NCI-H1105 treated with DMSO at 0.1 percent for 48 hours (cell line): ENCODE measurements at places on chromosomes 1 and 21.
A peak's percentile ranks its signal among the peaks of the same experiment; 100 is the strongest.

DNA sequence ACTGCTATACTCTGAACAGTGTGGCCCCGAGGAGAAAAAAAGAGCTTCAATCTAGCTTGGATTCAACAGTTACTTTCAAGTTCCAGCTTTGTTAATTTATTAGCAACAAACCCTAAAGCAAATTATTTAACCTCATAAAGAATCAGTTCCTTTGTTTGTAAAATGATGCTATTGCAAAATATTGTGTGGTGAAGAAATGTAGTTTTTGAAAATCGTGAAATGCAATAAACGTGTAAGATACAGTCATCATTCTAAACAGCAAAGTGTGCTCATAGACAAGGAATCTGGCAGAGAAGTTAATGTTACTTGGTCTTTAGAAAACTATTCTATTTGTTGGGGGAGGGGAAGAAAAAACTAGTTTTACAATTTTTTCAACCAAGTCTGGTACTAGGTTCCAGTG, 297.6 kb upstream of the ADGRL4 start:
- no peak for DNase-seq

DNA sequence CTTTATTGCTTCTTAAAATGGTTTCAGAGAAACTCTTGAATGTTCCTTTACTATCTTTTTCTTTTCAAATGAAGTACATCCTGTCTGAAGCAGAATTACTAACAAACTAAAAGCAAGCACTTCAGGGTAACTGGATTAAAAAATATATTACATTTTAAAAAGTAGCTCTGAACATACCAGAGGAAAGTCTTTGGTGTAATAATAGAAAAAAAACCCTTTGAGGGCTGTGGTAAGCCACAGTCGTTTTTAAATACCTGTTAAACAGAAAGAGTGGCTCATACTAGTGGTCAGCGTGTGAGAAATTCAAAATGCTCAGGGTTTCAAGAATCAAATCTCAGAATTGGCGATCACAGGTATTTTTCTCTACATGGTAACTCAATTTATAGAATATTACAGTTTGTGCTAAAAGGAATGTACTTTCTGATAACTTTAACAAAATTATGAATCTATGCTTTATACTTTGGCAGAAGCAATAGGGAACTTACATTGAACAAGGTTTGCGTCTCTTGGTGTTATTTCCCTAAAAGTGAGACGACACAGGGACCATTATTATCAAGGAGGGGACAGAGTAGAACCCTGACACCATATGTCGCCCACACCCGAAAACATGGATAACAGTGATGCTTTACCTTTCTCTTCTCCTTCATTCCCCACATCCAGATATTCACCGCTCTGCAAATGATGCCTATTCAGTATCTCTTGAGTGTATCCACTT, 97.0 kb upstream of the DPH5 start:
- no peak for DNase-seq

DNA sequence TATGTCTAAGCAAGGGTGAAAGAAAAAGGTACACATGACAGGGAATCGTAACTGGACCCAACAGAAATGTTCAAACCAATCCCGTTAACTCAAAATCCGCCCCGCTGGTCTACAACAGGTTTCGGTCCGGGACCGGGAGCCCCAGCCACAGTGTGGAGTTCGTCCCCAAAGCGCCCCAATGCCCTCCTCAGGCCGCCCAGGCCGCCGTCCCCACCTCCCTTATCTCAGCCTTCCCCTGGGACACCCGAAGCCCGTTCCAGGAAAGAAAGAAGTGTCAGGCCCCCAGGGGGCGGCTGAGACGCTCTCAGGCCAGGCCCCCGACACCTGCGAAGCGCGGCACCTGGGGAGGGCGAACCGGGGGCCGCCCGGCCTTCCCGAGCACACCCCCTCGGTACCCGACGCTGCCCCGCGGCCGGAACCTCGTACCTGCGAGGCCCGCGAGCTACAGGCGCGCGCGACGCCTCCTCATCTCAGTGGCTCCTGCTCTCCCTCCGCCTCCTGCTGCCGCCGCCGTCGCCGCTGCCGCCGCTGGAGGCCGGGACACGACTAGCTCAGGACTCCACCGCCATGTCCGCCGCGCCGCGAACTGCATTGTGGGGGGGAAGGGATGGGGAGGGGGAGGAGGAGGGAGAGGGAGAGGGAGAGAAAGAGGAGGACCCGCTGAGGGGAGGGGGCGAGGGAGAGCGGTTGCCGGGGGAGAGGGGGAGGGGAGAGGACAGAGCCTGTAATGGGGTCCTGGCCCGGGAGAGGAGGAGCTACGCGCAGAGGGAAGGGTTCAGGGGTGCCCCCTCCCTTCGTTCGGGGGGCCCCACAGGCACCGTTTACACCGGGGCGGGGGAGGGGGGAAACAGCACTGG, at the start of gene TUT4:
TSS of gene TUT4 (minus strand) at position 588 of the 857 bp plus-strand sequence. CDS start 26,812 bp downstream, outside the sequence.
- DNase-seq, result peak; percentile 84

DNA sequence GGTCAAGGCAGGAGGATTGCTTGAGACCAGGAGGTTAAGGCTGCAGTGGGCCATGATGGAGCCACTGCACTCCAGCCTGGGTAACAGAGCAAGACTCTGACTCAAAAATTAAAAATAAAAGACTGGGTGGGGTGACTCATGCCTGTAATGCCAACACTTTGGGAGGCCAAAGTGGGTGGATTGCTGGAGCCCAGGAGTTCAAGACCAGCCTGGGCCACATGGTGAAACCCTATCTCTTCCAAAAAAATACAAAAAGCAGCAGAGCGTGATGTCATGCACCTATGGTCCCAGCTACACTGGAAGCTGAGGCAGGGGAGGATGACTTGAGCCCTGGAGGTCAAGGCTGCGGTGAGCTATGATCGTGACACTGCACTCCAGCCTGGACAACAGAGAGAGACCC, 44.4 kb upstream of the COX20 start:
- DNase-seq, result no peak

GRCh38 chr1:206784471-206784903, 12.2 kb upstream of the IL10 start:
- DNase-seq, result no peak

- DNase-seq, result peak; percentile 31
Measured at GRCh38 chr1:81477710-81478109, 323.0 kb upstream of the ADGRL2 start.

DNA sequence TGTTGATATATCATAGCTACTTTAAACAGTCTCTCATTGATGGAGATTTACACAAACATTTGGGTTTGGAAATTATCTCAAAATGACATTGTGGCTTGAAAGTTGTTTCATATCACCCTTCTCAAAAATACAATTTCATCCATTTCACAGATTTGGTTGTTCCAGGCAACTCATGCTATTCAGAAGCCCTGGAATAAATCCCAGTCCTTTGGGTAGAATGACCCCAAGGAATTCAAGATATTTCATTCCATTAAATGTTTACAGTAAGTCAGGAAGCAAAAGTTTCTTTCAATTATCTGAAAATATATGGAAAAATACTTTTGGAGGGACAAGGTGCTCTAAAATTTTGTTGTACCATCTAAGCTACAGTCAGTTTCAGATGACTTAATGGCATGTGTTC, 27.1 kb downstream of the MPZL1 start:
- DNase-seq, result no peak

- no peak for DNase-seq
Measured at GRCh38 chr1:228142155-228142691, 2.1 kb downstream of the GUK1 start.

DNA sequence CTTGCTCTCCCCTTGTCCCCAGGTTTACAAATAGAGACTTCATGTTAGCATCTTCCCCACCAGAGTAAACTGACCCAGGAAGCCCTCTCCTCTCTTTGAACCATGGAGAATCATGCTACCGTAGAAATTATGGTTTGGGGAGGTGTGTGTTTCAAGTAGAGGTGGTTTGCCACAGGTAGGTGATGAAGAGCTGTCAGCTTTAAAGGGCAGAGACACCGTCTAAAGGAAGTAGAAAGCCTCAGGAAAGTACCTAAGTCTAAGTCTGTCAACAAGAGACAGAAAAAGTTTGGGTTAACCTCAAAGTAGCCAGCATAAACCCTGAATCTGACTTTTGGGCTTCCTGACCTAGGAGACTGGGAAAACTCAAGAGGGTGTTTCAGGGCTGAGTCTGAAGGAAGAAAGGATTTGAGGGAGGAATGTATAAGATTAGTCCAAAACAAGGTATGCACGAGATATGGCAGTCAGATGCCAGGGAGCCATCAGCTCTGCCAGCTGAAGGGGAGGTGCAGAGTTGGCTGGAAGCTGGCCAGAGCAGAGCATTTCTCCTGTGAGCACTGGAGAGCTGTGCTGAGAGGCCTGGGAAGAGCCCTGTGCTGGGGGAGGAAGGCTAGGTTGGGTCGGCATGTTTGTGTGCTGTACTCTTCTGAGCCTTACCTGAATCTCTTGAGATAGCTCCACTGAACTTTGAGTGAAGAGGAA, 14.3 kb downstream of the ADAMTSL4 start:
- peak; percentile 39 for DNase-seq

- DNase-seq, result no peak
Measured at GRCh38 chr1:151309811-151310323, 17.3 kb downstream of the PI4KB start.

DNA sequence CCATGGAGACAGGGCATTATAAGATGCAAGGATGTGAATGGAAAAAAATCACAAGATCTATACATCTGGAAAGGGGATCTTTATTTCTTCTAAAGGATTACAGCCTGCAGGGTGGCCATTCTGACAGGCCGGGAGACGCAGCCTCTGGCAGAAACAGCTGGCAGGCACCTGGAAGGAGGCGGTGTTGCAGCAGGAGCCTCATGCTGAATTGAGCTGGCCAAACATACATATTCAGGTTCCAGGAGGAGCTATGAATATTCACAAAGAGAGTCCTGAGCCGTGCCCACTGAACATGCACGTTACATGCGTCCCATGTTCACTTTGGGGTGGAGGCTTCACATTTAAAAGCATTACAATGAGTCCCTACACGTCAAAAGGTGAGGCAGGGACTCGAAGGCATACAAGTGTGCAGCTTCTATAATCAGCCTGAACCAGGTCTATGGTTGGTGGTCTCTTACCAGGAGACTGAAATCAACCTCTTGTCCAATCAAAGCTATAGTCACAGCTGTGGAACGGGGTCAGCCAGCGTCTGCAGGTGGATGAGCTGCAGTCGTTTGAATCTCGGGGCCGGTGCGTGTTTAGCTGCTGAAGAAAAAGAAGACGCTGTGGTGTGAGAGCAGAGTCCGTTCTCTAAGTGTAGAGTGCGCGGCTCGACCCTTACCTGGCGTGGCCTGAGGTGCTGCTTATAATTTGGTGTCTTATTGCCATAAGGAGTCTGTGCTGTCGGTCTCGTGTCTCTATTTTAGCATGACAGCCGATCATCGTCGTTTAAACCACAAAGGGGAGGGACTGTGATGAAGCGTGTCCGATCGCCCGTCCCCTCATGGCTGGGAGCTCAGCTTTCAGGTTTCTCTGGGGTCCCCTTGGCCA, 183.0 kb downstream of the ETS2 start:
- no peak for DNase-seq

DNA sequence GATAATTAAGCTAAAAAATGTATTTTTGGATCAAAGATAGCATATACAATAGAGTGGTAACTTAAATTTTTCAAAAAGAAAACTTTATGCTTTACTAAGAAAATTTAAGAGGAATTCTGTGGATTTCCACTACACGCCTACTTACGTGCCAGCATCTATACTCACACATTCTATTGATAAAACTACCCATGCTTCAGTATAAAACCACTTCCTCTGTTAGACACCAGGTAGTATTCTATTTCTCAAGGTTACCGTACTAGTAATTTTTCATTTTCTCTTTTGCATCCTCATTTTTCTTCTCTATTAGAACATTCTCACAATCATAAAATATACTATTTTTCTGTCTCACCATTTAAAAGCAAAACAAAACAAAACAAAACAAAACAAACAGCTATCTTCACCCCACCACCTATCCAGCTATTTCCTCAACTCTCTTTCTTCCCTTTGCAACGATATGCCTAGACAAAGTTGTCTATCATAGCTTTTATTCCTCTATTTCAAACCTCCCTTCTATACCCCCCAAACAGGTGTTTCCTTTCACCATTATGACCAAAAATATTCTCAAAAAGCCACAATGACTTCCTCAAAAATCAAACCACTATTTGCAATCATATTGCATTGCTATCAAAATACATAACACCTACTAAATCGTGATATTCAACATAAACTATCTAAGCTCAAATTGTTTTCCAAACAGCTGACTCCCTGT, 1652.0 kb downstream of the MRPL39 start:
- no peak for DNase-seq

- no peak for DNase-seq
Measured at GRCh38 chr1:178628637-178629251, 96.3 kb upstream of the RALGPS2 start.

DNA sequence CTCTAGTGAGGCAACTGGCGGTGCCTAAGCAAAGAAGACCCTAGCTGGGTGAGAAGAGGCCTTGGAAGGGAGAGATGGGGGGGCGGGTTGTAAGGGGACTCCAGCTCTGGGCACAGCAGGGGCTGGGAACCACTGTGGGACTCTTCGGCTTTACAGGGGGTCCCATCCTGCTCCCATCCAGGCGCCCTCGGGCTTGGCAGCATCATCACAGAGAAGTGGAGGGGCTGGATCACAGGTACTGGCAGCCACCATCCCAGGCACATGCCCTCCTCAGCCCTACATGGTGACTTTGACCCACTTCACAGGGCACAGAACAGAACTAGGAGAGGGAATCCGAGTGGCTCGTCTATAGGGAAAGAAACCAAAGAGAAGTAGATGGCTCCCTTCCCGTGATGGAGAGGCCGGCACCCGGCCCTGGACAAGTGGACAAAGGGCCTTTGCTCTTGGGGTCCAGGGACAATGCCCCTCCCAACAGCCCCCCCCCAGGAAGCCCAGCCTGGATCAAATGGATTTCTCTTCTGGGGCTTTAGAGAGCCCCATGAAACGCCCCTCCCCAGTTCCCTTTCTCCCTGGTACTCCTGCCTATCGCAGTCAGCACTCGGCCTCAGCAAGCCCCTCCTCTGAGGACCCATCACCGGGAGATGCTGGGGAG, 54.0 kb upstream of the ECE1 start:
- DNase-seq, result no peak

DNA sequence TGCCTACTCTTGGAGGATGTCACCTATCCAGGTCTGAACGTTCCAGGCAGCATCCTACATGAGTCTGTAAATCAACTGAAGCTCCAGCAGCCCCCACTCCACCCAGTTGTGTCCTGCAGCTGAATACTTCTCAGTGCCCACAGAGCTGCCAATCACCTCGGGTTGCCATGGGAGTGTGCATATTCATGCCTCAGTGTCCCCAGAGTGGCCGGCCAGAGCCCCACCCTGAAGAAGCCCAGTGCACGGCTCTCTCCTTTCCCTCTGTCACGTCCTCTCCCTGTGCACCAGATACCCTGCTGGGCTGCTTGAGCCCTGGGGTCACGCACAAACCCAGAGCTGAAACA, 16.1 kb upstream of the GSTM4 start:
- no peak for DNase-seq
